A549 treated with DMSO at 1 μM for 4 hours (cell line): ENCODE measurements at places on chromosomes 3 and 15. TPM values are rescaled to one million over a fixed set of nuclear protein-coding genes. Genes with fewer than 3 reads are reported as not detected.

The CHL1 gene
- total RNA-seq: 0.02 TPM in 1 of 5 replicates, not detected in the others

The FBXO40 gene
- total RNA-seq: not detected in 5 replicates

The GOLGA6D gene
- total RNA-seq: 0.11 to 0.12 TPM in 2 of 5 replicates, not detected in the others

The FAM43A gene
- 2.8 to 4.6 TPM (median 4.0 TPM) in 5 replicates for total RNA-seq

The CRELD1 gene
- total RNA-seq: 8.3 to 11.4 TPM (median 11.0 TPM) in 5 replicates

The NAALADL2 gene
- 0.14 to 0.36 TPM (median 0.24 TPM) in 4 of 5 replicates, not detected in the other for total RNA-seq

The ITIH3 gene
- 0.08 TPM in 1 of 5 replicates, not detected in the others for total RNA-seq

The ZPLD1 gene
- total RNA-seq: 0.04 to 0.07 TPM (median 0.06 TPM) in 4 of 5 replicates, not detected in the other

The EEF1AKMT4 gene
- 11.0 to 13.5 TPM (median 12.2 TPM) in 5 replicates for total RNA-seq

The MASP1 gene
- total RNA-seq: 0.06 TPM in 1 of 5 replicates, not detected in the others

The P2RY13 gene
- total RNA-seq: not detected in 5 replicates

The GPR176 gene
- 11.1 to 16.5 TPM (median 13.2 TPM) in 5 replicates for total RNA-seq

The TMEM207 gene
- total RNA-seq: not detected in 5 replicates

The ZKSCAN7 gene
- not detected in 5 replicates for total RNA-seq

The SLC33A1 gene
- 13.9 to 18.7 TPM (median 17.8 TPM) in 5 replicates for total RNA-seq

The RASGRP1 gene
- total RNA-seq: 0.30 to 0.57 TPM (median 0.37 TPM) in 5 replicates

The SH2D7 gene
- total RNA-seq: not detected in 5 replicates

The FETUB gene
- 0.08 to 0.12 TPM (median 0.10 TPM) in 4 of 5 replicates, not detected in the other for total RNA-seq

The IGDCC3 gene
- 0.05 to 0.21 TPM (median 0.12 TPM) in 4 of 5 replicates, not detected in the other for total RNA-seq

The RLBP1 gene
- not detected in 5 replicates for total RNA-seq

The FRMD5 gene
- total RNA-seq: 3.9 to 5.6 TPM (median 4.2 TPM) in 5 replicates

The CACNA2D2 gene
- 0.36 to 0.78 TPM (median 0.42 TPM) in 5 replicates for total RNA-seq

The ISG20 gene
- total RNA-seq: 38.7 to 47.1 TPM (median 41.0 TPM) in 5 replicates

The KLHL40 gene
- not detected in 5 replicates for total RNA-seq

The EAF2 gene
- 2.4 to 2.9 TPM (median 2.8 TPM) in 5 replicates for total RNA-seq

The RBPMS2 gene
- total RNA-seq: 7.5 to 9.4 TPM (median 8.4 TPM) in 5 replicates

The TRIM59 gene
- 8.9 to 13.9 TPM (median 12.4 TPM) in 5 replicates for total RNA-seq

The ZNF860 gene
- total RNA-seq: 0.97 to 1.5 TPM (median 1.1 TPM) in 5 replicates

The PDCD7 gene
- 24.0 to 33.4 TPM (median 28.2 TPM) in 5 replicates for total RNA-seq

The ACTRT3 gene
- total RNA-seq: 2.4 to 3.2 TPM (median 2.9 TPM) in 5 replicates

The KNSTRN gene
- total RNA-seq: 42.4 to 50.4 TPM (median 46.8 TPM) in 5 replicates

The CLRN1 gene
- not detected in 5 replicates for total RNA-seq

The CCR8 gene
- total RNA-seq: not detected in 5 replicates

The ECE2 gene
- total RNA-seq: not detected in 5 replicates

The HTR3C gene
- total RNA-seq: not detected in 5 replicates

The CKMT1A gene
- 2.2 to 3.1 TPM (median 2.7 TPM) in 5 replicates for total RNA-seq

The SV2B gene
- 0.02 to 0.03 TPM (median 0.03 TPM) in 4 of 5 replicates, not detected in the other for total RNA-seq

The HDAC11 gene
- 5.5 to 12.3 TPM (median 7.5 TPM) in 5 replicates for total RNA-seq

The NANOGP8 gene
- total RNA-seq: not detected in 5 replicates

The CEMIP gene
- 1.8 to 3.1 TPM (median 2.2 TPM) in 5 replicates for total RNA-seq

The CP gene
- 3.8 to 7.8 TPM (median 6.4 TPM) in 5 replicates for total RNA-seq

The GOLGA8H gene
- total RNA-seq: 1.9 to 2.9 TPM (median 2.6 TPM) in 5 replicates

The ROPN1 gene
- not detected in 5 replicates for total RNA-seq

The INO80 gene
- total RNA-seq: 12.7 to 14.4 TPM (median 13.7 TPM) in 5 replicates

The CLDN18 gene
- total RNA-seq: not detected in 5 replicates

The SCAANT1 gene
- 0.79 TPM in 1 of 5 replicates, not detected in the others for total RNA-seq

The SEMA6D gene
- total RNA-seq: not detected in 5 replicates

The CASR gene
- total RNA-seq: not detected in 5 replicates

The NUP210 gene
- total RNA-seq: 33.4 to 43.7 TPM (median 38.7 TPM) in 5 replicates
